Mesenchymal stem cell (in vitro differentiated cells and primary cell): ENCODE measurements at places on chromosomes 3 and 15.

GRCh38 chr3:187186801-187187421 is 10.4 kb upstream of the RTP1 start:
- DNase-seq = peak; percentile 80

DNA sequence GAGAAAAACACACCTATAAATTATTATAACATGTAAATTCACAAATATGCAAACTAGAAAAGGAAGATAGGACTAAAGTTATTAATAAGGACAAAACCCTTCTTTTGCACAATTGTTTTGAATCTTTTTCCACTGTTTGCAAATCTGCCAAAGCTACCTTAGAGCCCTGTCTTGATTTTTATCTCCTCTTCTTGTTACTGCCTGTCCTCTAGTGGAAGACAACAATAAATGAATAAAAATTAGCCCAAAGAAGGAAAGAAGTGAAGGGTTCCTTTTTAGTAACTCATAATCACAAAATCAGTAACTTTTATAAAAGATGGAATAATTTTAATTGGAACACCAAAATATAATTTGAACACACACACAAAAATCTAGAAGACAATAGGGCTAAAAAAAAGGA is 2.7 kb downstream of the CD200R1 start:
- no peak for DNase-seq

DNA sequence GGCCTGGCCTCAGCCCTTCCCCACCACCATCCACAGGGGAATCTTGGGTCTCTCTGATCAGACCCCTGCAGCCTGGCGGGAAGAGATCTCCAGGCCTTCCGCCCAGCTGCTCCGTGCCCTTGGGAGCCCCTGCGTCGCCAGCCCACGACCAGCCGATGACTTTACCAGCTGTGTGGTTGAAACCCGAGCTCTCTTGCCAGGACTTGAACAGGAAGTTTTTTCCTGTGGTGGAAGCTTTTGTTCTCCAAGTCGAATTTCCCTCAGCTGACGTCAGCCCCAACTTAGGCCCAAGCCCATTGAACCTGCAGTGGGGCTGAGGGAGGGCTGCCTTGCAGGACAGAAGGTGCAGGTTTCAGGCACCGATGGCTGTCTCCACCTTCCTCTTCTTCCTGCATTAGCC is 51.7 kb upstream of the SMAD3 start:
- DNase-seq = peak; percentile 36

DNA sequence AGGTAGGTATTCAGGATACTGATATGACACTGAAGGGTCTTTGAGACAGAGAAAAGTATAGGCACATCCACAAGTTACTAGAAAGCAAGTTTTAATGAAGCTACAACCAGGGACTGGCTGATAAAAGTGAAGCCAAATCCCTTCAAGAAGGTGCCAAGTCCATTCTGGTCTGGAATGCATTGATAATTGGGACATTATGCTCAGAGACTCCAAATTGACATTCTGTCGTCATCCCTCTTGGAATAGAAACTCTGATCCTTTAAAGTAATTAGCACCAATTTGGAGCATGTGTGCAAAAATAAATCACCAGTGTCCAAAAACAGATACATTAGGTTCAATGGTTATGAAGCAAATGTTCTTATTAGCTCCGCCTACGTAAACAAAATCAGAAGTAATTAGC is 47.3 kb upstream of the BCL6 start:
- no peak for DNase-seq

DNA sequence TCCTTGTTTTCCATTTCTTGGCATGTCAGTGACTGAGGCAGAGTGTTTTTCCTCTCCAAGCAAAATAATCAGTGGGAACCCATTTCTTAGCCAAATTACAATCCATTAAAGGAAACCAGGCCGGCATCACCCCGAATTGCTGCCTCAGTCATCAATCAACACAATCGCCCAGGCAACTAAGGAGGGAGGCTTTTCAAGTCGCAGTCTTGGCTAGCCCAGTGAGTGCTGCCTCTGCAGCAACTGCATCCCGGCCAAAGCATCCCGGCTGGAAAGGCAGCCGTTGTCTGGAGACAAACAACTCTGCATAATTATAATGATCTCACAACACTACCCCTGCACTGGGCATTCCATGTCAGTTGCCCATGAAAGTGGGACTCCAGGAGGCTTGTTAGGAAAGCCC is 213.5 kb upstream of the PRICKLE2 start:
- no peak for DNase-seq

DNA sequence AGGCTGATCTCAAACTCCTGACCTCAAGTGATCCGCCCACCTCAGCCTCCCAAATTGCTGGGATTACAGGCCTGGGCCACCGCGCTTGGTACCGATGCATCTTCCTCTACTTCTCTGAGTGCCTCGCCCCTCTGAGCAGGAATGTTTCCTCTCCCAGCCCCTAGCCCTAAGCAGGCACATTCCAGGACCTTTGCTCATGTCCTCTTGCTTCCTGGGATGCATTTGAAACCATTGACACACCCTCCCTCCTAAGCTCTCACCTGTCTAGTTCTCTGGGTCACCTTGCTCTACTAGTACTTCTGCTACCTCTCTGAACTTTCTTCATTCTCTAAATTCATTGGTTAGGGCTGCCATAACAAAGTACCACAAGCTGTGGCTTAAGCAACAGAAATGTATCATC is 17.9 kb upstream of the UACA start:
- DNase-seq = no peak

DNA sequence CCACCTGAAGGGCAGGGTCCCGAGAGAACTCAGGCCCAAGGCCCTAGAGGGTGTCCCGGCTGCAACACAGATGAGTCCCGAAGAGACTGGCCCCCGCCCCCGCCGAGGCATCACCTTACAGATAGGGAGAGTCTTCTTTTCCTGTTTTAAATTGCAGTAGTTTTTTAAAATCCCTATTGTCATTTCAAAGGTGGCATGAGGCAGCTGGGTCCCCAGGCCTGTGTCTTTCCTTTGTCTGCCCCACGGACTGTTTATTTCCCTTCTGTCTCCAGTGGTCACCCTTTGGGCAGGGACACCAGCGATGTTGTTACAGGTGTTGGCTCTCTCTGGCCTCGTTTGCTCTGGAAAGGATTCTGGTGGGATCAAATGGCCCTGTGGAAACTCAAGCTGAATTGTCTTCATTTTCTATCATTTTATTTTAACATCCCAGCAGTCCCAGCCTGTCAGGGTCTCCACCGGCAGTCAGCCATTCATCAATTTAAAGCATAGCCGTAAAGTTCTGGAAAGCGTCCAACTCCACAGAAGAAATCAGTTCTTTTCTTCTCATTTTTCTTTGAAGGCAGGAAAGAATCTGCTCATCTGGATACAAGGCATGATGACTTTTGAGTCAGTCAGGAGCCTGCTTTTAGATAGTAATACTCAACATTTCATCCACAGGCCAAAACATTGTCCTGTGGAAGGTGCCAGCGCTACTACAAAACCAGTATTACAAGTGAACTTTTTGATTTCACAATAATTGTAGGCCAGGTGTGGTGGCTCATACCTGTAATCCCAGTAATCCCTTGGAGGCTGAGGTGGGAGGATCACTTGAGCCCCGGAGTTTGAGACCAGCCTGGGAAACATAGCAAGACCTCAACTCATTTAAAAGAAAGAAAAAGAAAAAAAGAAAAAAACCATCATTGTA is 96.2 kb downstream of the HES1 start:
- DNase-seq = no peak

DNA sequence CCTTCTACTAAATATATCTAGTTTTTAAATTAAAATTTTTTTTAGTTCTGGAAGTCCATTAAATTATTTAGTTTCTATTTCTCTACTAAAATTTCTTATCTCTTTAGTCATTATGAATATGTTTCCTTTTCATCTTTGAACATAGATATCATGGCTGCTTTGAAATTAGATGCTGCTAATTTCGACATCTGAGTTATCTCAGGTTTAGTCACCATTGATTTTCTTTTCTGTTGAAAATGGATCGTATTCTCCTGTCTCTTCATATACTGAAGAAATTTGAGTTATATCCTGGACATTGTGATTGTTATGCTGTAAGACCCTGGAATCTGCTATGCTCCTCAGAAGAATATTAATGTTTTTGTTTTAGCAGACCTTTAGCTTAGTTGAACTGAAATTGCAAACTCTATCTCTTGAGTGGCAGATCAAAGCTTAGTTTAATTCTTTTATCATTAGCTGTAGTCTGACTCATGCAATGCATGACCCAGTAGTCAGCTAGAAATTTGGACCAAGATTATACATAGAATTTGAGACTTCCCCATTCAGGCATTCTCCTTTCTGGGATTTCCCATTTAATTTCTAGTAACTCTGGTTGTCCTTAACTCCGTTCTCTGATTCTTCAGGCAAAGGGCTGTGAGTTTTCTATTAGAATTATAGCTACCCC is 439.8 kb upstream of the IL12A start:
- DNase-seq = no peak

GRCh38 chr3:50327943-50328691 is at the start of gene TUSC2:
Gene TUSC2, minus strand, starts transcription at chr3:50328223. Its CDS starts 124 bp downstream, at chr3:50328099.
- DNase-seq = peak; percentile 97

GRCh38 chr3:159751752-159752151 is 236.9 kb upstream of the IL12A start:
- DNase-seq = no peak

- DNase-seq = no peak
Measured at GRCh38 chr3:120766576-120766975, 24.0 kb downstream of the GTF2E1 start.

DNA sequence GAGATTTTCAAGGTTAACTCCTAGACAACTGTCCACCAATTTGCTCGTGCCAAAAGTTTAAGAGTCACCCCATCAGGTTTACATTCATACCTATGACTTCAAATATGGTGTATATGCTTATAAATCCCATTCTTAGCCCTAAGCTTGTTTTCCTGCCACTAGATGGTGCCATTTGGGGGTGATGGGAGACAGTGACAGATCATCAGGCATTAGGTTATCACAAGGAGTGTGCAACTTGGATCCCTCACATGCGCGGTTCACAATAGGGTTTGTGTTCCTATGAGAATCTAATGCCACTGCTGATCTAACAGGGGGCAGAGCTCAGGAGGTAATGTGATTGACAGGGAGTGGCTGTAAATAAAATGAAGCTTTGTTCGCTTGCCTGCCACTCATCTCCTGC is 182.7 kb downstream of the CNTN6 start:
- DNase-seq = peak; percentile 12

DNA sequence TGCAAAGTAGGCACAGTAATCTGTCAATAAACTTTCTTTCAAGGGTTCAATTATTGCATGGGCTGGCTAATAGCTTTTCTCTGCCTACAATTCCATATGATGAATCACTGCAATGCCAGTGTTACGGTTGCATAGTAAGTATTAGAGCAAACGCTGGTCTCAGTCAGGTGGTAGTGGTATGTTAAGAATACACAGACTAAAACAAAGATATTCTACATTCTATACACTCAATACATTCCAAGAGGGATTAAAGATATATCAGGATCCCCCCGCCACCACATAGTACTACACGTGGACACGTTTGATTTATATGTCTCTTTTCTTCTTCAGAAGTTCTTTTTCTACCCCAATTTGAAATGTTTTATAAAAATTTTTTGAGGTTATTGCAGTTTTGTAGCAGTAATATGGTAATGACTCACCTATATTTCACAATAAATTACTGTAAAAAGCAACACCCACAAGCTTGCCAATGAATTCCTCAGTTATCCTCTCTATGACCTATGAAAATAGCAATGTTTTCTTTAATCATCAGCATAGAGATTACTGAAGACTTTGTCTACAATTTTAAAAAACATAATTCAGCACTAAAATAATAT is 68.2 kb downstream of the CD200R1L start:
- peak; percentile 47 for DNase-seq

DNA sequence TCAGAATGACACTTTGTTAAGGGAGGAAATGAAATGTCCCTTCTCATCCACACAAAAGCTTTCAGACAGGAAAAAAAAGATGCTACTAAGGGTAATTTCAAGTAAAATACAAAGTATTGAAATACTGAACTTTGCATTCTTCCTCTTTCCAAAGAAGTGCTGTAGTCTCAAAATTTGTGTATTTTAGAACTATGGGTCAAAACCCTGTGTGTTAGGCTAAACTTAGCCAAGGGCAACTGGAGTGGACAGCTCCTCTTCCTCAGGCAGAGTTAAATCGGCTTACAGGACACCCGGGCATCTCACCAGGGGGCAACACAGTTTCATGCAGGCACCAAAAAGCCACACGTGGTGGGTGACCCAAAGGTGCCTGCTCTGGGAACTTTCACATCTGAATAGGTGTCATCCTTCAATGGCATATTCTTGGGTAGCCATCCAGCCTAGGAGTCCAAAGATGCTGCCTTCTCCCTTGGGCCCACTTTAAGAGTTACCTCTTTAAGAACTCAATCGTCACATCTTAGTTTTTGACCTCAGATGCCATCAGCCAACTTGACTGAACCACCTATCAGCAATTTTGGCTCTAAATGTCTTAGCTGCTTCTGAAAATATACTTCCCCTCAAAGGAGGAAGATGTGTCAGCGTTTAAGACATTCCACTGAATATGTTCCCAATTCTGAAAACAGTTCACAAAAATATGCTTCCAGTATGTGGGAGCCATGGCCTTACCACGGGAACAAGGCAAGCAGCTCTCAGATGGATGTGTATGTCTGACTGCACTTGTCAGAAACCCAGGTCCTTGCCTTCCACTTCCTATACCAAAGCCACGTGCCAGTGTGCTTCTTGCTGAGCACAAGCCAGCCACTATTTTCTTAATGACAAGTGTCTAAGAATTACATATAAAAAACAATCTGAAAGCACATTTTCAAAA is 32.2 kb upstream of the MUC13 start:
- no peak for DNase-seq

GRCh38 chr3:63383040-63383439 is 104.9 kb downstream of the SYNPR start:
- DNase-seq = no peak

- peak; percentile 50 for DNase-seq
Measured at GRCh38 chr3:149215515-149215914, 6.1 kb downstream of the CP start.

DNA sequence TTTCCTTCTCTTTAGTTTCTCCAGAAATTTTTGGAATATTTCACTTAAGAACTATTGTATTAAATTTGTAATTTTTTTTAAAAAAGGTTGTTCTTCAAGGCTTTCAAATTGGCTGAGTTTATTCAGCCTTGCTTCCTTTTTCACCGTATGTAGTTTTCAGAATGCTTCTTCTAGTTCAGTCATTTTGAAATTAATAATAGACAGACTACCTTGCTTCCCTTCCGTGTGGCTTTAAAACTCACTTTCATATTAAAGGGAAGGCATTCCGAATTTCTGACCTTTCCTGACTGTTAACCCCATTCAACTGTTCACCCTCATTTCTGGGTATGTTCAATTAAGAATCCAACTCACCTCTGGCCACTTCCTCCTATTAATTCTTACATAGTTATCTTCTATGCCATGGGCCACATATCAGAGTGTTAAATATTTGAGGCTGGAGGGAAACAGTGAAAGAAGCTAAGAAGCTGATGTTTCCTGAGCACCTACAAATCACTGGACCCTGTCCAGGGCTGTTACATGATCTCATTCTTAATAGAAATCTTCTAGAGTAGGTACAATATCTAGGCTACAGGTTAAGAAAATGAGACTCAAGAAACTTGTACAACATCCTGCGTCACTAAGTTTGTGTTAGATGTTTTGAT is 237.5 kb downstream of the P3H2 start:
- no peak for DNase-seq

GRCh38 chr3:14541646-14542045 is 1.5 kb upstream of the GRIP2 start:
- DNase-seq = no peak
